ENCODE measurements at places on chromosomes 16 and 17.

GRCh38 chr17:32350666-32351418 is 885 bp downstream of the ZNF207 start:
- no peak for DNase-seq

DNA sequence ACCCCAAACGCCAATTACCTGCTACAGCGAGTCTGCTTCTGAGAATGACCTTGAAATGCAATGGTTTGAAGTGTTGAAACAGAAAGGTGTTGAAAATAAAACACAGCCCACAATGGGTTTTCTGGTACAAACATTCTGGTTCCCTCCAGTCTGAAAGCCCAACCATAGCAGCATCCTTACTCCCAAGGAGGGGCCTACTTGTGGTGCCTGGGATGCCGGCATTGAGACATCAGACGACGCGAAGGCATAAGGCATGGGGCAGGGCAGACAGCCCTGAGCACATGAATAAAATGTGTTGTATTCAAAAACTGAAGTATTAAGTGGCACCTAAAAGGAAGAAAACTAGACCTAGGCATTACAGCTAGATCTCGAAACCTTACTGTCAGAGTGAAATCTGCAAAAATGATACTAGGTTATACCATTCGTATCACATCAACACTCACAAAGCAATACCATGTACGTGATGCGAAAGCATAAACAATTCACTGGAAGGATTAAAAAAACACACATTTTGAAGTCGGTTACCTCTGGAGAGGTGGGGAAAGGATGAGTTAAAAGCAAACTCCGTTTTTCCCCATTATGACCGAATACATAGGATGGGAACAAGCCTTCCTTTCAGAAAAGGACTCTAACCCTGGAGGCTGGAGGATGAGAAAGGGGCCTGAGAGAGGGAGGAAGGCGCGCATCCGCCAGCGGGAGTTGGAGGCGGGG is 702 bp downstream of the NUDT21 start:
- no peak for DNase-seq

GRCh38 chr17:3973495-3974137 is 9.4 kb upstream of the ATP2A3 start:
- no peak for DNase-seq

- peak; percentile 59 for DNase-seq
Observed at GRCh38 chr17:45794840-45795239, 10.7 kb downstream of the CRHR1 start.

- no peak for DNase-seq
Observed at GRCh38 chr16:83312015-83312717, 495.6 kb upstream of the HSBP1 start.

DNA sequence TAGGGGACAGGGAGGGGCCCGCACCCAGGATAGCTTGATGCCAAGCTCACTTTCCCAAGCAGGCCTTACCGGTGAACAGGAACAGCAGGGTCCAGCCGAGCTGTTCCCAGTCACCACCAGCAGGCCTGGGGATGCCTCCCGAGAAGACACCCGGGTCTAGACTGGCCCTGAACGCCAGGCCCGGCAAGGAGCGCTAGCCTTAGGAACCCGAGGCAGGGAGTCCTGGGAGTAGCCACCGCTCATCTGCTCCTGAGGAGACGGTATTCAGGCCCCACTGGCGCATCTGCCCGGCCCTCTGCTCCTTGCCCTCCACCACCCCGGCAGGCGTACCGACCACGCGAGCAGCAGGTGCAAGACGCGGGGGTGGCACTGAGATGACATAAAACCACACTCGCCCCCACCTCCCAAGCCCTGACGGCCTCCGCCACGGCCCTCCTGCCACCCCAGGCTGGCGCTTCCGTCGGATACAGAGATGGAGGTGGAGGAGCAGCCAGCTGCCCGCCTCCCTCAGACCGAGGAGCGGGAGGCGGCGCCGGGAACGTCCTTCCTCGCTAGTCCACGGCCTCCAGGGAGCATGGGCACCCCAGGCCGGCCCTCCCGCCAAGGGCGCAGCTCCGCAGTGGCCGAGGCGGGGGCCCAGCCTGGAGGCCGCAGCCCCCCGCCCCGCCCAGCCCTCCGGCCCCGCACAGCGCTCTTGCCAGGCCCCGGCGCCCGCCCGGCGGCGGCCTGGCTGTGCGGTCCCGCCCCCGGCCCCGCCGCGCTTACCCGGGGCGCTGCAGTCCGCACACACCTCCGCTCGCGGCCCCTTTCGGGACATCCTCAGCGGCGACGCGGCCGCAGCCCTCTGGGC is 661 bp downstream of the GIT1 start:
- peak; percentile 35 for DNase-seq

DNA sequence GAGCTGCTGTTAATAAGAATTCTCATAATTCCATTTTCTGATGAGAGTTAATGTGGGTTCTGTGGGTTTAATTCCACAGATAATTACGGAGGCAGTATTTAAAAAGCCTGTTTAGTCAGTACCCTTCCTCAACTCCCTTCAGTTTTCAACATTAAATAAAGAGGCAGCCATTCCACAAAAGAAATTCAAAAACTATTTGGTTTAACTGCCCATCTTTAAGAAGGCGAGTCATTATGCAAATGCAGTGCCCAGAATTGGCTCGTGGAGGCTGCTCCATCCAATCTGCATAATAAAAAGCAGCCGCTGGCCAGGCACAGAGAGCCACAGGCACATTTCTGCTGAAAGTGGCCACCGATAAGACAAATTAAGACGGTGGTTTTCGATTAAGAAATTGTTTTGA is 194.4 kb upstream of the TOX3 start:
- DNase-seq = no peak

DNA sequence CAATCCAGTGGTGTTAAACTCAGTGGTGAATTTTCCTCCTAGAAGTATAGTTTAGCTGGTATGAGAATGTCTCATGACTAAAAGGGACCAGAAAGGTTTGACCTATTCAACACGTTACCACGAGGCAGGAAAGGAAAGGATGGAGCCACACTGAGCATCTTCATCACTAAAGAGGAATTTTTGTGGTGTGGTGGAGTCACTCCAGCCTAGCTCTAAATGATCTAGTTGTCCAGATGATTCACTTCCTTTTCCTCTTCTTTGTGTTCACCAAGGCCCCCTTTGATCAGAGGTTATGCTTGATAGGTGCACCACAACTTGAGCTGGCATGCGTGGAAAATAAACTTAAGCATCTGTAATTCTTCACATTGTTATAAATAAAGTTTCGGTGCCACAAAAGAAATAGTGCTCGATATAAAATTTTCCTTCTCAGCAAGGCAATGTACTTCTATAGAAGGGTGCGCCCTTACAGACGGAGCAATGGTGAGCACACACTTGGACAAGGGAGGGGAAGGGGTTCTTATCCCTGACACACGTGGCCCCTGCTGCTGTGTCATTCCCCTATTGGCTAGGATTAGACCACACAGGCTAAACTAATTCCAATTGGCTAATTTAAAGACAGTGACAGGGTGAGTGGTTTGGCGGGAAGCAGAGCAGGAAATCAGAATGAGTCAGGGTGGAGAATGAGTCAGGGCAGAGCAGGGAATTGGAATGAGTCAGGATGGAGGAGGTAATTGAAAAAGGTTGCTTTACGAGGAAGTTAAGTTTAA is 254.6 kb downstream of the HS3ST3A1 start:
- peak; percentile 24 for DNase-seq

- DNase-seq = no peak
Observed at GRCh38 chr16:47460359-47460710, 528 bp downstream of the ITFG1 start.

- DNase-seq = no peak
Observed at GRCh38 chr17:45889579-45889978, 4.8 kb upstream of the MAPT start.

DNA sequence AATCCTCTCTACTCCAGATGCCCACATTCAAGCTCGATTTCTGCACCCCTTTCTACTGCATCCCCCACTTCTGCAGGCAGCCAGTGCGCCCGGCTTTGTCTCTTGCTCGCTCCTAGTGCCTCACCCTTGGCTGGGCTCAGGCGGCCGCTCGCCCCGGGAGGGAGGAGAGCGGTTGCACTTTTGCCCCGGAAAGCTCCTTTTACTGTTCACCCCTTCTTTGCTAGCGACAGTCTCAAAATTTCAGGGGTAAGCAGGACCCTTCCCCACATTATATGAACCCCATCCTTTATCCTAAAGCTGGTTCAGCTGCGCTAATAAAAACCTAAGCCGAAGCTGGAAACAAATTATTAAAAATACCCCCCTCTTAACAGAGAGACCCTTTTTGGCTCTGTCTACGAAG is 1.0 kb downstream of the HOXB5 start:
- DNase-seq = no peak

- DNase-seq = no peak
Observed at GRCh38 chr16:22380529-22380928, 6.1 kb upstream of the CDR2 start.

DNA sequence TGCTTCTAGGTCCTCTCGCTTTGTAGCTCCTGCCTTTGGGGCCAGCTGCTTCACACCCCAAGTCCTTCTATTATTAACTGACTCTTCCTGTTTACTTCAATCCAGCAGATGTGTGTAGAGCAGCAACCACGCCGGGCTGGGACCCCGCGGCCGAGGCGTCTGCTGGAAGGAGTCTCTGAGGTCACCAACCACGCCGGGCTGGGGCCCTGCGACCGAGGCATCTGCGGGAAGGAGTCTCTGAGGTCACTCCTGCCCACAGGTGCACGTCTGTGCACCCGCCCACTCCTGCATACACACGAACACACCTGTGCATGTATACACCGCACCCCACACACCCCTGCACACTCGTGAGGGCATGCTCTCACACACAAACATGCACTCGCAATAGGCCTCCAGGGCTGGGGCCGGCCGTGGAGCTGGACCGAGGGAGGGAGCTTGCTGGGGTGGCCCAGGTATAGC is 7.8 kb upstream of the TEX19 start:
- DNase-seq = no peak

- peak; percentile 86 for DNase-seq
Observed at GRCh38 chr17:44900894-44901293, 1.6 kb upstream of the EFTUD2 start.

DNA sequence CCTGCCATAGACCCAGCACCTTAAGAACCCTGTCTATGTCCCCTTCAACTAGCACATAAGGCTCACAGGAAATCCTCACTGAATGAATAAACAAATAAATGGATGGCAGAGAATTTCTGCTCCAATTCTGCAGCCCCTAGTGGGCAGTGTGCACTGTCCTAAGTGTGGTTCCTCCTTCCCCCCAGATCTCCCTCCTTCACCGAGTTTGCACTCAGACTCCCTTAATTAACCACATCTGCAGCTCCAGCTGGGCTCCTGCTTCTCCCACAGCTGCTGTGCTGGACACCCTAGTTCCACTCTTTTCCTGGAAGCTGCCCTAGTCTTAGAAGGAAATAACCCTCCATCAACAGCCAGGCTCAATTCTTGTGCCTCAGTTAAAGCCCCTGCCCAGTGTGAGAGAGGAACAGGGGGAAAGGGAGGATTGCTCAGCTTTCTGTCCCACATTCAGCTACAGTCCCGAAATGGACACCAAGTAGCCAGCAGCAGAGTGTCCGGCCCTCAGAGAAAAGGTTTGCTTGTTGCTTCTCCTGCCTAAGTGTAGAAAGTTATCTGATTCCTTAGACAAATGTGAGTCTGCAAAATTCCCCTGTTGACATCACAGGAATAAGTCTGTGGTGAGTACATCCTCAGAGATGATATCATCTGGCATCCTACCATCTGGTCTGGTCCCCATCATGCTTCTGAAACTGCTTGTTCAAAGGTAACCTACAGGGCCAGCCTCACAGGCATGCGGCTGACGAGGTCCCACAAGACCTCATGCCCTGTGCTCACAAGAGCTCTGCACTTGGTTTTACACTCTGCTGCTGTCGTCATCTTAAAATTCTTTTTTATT is 12.3 kb downstream of the LRRC3C start:
- peak; percentile 72 for DNase-seq

GRCh38 chr16:2499454-2499853 is 14.3 kb upstream of the ATP6V0C start:
- DNase-seq = no peak

DNA sequence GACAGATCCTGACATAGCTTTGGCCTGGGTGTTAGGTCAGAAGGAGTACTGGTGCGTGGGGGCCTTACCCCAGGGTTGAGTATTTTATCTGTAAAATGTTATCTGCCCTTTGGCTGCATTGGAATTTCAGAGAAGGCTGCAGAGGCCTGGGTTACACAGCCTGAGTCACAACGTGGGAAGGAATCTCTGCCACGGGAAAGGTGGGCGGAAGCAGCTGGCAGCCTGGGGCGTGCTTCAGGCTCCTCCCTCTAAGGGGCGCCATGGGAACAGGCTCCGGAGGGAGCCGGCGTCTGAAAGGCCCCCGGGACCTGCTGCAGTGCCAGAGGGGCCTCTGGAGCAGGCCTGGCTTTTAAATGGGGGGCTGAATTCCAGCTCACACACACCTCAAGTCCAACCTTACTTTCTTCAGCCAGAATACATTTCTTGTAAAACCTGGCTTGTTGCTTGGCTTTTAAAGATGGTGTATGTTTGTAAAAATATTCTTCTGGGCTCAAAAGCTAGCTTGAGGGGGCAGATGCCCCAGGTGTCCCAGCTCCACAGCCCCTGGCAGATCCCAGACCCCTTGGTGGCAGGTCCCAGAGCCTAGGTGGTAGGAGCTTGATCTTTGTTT is 142.2 kb downstream of the RAB11FIP4 start:
- DNase-seq = peak; percentile 78

DNA sequence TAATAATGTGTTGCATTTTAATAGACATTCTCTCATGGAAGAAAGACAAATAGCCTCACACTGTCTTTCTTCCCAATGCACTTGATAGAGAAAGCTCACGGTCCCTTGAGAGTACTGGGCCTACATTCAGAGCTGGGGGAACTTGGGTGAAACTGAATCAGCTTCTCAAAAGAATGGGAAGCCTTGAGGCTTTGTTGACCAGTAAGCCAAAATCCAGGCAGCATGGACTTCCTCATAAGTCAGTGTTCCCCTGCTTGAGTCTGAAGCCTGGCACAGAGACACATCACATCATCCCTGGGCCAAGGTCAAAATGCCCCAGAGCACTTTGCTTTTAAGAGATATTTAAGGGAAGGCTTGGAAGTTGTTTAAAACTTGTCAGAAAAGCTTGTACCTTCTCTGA is 302.2 kb upstream of the SALL1 start:
- DNase-seq = no peak

DNA sequence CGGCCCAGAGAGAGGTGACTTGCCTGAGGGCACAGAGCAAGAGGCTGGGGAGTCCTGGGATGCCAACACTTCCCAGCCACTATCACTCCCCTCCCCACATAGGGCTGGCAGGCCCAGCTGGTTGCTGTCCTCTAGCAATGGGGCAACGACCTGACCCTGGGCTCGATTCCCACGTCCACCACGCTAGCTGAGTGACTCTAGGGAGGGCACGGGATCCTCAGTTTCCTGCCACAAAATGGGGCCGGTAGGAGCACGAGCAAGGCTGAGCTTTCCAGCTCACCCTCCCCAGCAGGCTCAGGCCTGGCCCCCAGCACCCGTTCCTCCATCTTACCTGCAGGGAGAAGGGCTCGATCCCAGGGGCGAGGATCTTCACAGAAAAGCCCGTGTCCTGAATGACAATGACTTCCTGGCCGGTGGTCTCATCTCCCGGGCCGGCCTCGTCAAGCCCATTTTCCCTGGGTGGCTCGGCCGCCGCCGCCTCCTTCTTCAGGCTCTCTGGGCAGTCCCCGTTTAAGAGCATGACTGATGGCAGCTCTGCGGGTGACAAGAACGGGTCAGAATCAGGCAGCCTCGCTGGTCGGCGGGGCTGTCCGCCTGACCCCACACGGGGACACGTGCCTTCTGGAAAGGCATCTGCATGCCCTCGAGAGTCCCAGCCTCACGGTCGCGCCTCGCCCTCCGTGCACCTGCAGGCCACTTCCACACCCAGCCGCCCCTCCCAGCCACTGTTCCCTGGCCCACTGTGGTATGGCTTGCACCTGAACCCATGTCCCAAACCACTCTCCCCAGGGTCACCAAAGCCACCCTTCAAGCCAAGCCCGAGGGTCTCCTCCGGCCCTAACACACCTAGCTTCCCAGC is 7.3 kb downstream of the CLUH start:
- DNase-seq = no peak

Data from H54 (cell line).